Esophagus squamous epithelium (tissue), 5 donors: ENCODE measurements at places on chromosomes 12 and 14.

DNA sequence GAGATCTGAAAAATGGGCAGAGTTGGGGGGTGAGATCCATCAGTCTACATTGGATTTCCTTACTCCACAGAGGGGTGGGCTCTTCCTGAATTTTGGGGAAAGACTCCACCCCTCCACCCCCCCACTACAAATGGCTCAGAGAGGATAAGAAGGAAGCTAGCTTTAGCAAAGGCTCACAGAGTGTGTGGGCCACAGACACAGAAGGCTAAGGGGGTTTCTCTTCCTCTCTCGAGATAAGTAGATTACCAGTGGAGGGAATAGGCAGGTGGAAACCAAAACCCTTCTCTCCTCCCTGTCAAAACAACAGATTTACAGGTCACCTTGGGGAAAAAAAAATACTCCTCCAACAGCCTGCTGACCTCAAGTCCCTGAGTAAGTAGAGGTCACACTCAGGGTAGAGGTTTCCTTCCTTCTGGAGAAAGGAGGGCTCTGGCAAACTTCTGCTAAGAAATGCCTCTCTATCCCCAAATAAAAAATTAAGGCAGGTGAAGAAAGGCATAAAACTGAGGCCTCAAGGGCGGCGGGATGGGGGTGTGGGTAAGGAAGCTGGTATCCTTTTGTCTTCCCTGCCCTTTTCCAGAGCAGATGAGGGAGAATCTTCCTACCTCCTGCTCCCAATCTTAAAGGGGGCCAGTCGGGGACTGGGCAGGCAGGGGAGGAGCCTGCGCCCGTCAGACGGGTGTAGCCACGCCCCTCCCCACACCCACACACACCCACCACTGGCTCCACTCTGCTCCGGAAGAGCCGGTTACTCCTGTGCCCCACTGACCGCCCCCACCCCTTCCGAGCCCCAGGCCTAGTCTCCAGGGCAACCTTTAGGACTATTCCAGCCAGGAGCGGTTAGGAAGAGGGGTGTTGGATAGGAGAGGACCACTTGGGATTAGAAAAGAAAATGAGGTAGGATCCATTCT lies 1.9 kb upstream of the BAZ2A start:
- no peak for DNase-seq

GRCh38 chr14:95359994-95360826 lies 40.5 kb upstream of the CLMN start:
- no peak for DNase-seq

DNA sequence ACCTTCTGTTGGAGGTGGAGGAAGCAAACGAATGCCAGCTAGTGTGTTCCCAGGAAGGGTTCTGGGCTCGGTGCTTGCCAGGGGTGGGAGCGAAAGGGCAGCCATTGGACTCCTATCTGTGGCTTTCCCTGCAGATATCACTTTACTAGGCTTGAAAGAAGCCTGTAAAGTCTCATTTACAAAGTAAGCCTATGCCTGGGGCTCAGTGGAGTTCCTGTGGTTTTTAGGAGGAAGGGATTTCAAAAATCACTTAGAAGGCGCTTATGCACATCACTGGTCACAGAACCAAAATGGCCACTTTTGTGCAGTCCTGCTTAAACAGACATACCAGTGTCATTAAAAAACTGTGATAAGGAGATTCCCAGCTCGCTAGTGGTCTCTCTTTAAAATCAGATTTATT lies 22.7 kb downstream of the CLMN start:
- no peak for DNase-seq

- DNase-seq, result no peak
Measured at GRCh38 chr12:114004402-114004801, 38.3 kb upstream of the RBM19 start.

DNA sequence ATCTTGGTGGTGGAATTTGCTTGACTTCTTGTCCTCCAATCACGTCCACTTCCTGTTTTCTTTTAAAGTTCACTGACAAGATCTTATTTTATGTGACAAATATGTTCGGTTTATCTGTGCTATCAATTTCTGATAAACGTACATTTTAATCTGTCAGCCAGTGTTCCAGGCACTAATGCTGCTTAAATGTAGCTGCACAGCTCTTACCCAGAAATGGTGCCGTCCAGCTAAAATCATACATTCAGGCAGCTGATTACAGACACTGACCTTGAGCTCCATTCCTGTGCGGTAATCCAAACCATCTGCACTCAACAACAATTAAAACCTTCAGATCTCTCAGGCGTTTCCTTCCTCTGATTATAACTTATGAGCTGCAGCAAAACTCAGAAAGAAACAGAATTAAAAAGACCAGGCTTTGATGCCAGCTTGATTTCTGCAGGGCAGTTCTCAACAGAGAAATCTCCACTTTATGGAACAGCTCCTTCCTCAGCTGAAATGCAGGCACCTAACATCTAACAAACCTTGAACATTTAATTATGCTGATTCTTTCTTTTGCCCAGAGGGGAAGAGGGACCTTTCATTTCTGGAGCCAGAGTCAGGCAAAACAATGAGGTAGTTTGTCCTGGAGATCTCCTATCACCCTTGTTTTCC lies 26.4 kb upstream of the RASSF3 start:
- DNase-seq, result no peak

GRCh38 chr12:49882248-49882850 lies 21.4 kb downstream of the FAIM2 start:
- no peak for DNase-seq

- no peak for DNase-seq
Measured at GRCh38 chr12:1915082-1915968, 3.1 kb downstream of the CACNA2D4 start.

DNA sequence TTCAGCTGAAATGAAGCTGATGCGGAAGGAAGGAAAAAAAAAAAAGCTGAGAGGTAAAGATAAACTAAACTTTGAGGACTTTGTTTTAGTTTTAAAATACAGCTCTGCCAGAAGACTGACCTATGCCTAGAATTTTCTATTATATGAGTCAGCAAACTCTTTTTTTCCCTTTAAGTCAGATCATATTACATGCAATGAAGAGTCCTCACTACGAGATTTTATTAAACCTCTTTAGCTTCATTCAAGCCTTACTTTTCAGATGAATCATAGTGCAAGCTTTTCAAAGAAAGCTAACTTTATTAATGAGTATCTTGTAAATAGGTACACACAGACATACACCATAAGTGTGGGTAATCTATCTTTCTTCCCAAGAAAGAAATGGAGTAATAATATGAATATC lies 57.8 kb upstream of the FSCB start:
- no peak for DNase-seq

GRCh38 chr14:32400480-32400879 lies 71.4 kb downstream of the AKAP6 start:
- DNase-seq, result no peak

DNA sequence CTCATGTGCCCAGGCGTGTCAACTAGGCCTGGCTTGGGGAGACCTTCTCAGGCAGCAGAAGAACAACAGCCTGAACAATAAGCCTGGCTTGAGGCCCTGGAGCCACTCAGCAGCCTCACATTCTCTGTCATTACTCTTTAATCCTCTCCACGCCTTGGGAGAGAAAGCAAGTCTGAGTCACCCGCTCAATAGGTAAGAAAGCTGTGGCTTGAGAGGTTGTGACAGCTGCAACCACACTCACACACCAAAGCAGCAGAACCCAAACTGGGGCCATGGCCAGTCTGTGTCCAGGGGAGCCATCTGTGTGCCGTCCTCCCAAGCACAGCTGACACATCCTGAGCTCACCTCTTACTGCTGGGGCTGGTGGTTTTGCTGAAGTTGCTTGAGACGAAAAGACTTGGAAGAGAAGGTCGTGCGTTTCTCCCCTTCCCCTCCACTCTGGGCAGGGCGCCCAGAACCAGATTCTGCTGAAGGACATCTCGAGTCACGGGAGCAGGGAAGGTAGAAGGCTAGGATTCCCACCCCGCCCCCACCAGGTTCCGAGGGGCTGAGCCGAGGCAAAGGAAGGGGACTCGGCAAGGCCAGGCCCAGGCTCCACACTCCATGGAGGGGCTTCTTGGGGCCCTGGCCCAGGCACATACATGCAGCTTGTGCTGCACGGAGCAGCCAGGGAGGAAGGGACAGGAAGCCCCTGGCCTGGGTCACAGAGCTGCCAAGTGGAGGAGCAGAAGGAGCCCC lies 5.5 kb downstream of the TMEM63C start:
- DNase-seq, result no peak

DNA sequence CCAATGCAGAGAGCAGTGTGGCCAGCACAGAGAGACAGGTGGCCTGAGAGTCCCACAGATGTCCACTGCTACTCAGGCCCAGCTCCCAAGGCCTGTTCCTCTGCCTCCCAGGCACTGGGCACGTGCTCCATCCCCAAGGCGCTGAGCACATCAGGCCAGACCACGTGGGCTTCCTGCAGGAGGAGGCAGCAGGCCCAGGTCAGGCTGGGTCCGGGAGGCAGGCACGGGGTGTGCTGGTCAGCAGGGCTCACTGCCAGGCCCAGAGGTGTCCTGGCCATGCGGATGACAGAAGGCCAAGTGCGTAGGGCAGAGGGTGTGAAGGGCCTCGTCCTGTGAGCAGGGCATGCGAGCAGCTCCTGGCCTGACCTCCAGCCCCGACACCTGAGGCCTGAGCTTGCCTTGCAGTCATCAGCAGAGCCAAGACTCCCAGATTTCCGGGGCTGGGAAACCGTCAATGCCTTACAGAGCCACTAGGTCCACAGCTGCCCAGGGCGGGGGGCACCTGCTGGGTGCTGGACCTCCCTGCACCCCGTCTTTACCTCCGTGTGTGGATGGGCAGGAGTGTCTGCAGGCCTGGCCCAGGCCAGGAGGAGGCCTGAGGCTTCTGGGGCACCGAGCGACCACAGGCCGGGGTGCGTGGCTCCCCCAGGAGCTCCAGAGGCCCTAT lies 14.9 kb downstream of the TRMT61A start:
- DNase-seq, result no peak
